ENCODE measurements at places on chromosomes 7 and 10.

GRCh38 chr7:130276796-130277762, 10.4 kb downstream of the CPA2 start:
- peaks cover 50% of the 10 kb centered on the region for H3K27me3 ChIP-seq
- H3K4me3 ChIP-seq: no peak overlapping the region
- peaks cover 8% of the 10 kb centered on the region for H3K4me1 ChIP-seq

DNA sequence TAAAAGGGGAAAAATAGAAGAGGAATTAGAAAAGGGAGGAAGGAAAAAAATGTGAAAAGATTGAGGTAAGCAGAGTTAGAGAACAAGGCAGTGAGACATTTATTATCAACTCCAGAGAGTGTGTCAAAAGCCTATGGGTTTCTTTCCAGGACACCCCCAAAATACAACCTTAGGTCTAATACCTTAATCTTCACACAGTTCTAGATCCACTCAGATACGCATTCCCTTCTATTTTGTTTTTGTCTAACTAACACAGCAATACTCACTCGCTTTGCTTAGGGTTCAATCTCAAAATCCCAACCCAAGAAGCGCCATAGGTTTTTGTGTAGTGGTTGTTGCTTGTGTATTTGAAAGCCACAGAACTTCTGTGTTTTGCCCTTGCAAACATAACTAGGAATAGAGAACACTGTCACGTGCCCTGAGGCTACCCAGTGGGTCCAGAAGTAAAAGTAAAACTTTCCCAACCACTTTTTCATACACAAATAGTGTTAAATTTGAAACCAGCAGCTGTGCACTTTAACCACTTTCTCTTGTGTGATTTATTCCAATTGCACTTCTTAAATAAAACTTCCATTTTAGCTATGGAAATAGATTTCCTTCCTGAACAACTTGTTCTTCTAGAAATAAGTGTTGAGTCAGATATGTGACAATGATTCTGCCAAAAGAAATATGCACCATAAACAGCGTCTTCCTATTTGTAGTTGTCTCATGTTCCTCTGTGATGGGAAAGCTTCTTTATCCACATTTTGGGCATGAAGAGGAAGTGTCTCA, 414.7 kb upstream of the GHITM start:
- H3K4me1 ChIP-seq: no peaks in the 10 kb centered on the region
- no peaks in the 10 kb centered on the region for H3K27me3 ChIP-seq
- no peak for DNase-seq
- no peak overlapping the region for H3K4me3 ChIP-seq
- H3K36me3 ChIP-seq: no peaks in the 10 kb centered on the region

- no peak overlapping the region for H3K27ac ChIP-seq
- no peaks in the 10 kb centered on the region for H3K4me1 ChIP-seq
- no peak for DNase-seq
- H3K36me3 ChIP-seq: no peaks in the 10 kb centered on the region
- no peaks in the 10 kb centered on the region for H3K27me3 ChIP-seq
These were observed 435.4 kb upstream of the DPP6 start for GRCh38 chr7:153616711-153617325.

GRCh38 chr7:67692425-67692824, 695.8 kb downstream of the TYW1 start:
- no peaks in the 10 kb centered on the region for H3K4me1 ChIP-seq
- H3K27me3 ChIP-seq: no peaks in the 10 kb centered on the region
- no peak for DNase-seq
- no peaks in the 10 kb centered on the region for H3K36me3 ChIP-seq
- H3K4me3 ChIP-seq: no peak overlapping the region
- H3K27ac ChIP-seq: no peak overlapping the region

DNA sequence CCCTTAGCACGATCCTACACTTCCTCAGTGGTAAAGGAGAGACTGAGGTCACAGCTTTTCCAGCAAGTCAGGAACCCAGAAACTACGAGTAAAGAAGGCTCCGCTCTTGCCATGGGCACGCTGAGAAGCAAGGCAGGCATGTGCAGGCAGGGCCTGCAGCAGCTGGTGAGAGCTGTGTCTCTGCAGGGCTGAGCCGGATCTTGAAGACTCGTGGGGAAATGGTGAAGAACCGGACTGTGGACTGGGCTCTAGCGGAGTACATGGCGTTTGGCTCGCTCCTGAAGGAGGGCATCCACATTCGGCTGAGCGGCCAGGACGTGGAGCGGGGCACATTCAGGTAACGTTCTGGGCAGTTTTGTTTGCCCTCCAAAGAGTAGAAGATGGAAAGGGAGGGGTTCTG, 51.9 kb upstream of the ZMIZ2 start:
- H3K4me3 ChIP-seq: no peak overlapping the region
- H3K27ac ChIP-seq: no peak overlapping the region
- peaks cover 11% of the 10 kb centered on the region for H3K36me3 ChIP-seq
- no peaks in the 10 kb centered on the region for H3K27me3 ChIP-seq

DNA sequence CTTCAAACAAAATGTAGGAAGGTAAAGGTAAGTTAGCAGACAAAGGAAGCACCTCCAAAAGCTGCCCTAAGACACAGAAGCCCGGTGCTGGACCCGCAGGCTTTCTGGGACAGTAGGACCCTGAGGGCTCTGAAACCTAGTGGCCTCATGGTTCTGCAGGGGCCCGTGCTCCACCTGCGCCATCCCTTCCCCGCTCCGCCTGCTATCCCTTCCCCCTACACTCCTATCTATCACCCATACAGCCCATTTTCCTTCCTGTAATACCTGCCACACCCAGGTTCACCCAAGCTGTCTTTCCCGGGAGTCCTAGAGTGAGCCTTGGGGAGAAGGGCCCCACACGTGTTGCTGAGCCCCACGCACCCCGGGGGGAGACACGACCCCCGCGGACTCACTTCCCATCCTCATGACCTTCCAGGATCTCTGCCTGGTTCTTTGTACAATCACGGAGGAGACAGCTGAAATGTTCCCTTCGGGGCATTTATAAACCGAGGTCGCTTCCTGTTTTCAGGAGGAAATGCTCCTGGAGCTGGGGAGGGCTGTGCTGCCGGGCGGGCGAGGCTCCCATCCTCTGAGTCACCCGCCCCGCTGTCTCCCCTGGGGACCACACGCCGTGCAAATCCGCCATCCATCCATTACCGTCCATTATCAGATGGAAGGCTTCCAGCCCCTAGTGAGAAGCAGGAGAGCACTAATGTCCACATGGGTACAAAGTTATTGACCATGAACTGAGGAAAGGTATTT, 251.7 kb upstream of the PITRM1 start:
- no peak overlapping the region for H3K27ac ChIP-seq
- H3K27me3 ChIP-seq: peaks cover 4% of the 10 kb centered on the region

- no peak overlapping the region for H3K27ac ChIP-seq
- no peaks in the 10 kb centered on the region for H3K27me3 ChIP-seq
- H3K36me3 ChIP-seq: no peaks in the 10 kb centered on the region
- no peak overlapping the region for H3K4me3 ChIP-seq
- no peaks in the 10 kb centered on the region for H3K4me1 ChIP-seq
These were observed 17.6 kb upstream of the SEMA3D start for GRCh38 chr7:85204496-85204895.

DNA sequence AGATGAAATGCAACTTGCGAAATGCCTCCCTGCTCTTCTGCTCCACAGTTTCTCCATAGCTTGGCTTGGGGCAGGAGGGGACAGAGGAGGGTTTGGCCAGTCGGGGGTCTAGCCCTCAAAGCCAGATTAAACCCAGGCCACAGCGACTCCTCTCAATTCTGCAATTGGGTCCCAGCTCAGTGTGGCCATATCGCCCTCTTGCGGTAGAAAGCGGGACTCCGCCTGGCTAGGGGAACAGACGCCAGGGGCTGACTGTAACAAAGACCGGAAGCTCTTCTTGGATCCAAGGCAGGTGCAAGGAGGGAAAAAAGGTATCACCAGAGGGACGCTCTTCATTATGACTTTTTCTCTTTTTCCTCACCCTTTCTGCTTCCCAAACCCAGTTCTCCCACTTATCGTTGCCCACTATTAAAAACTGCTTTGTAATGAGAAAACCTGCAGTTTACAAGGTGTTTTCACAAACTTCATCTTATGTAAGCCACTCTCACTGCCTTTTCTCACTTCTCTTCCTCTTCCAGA, 36.6 kb upstream of the TNPO3 start:
- H3K4me3 ChIP-seq: no peak overlapping the region
- peaks cover 15% of the 10 kb centered on the region for H3K4me1 ChIP-seq
- no peaks in the 10 kb centered on the region for H3K36me3 ChIP-seq
- H3K27me3 ChIP-seq: no peaks in the 10 kb centered on the region

GRCh38 chr7:149330914-149331567, 69.0 kb downstream of the ZNF783 start:
- peaks cover 35% of the 10 kb centered on the region for H3K27me3 ChIP-seq
- H3K4me3 ChIP-seq: no peak overlapping the region
- peaks cover 2% of the 10 kb centered on the region for H3K36me3 ChIP-seq
- no peak overlapping the region for H3K27ac ChIP-seq
- no peak for DNase-seq

DNA sequence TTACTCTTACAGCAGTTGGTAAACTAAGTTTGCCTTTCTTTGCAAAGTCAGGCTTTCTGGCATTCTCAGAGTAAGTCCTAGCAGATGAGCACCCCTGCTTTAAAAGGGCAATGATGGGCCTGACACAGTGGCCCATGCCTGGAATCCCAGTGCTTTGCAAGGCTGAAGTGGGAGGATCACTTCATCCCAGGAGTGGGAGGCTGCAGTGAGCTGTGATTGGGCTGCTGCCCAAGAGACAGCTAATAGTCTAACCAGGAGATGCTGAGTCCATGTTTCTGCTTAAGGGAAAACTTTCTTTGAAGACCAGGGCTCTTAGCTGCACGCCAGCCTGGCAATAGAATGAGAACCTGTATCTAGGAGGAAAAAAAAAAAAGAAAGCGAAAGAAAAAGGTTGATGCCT, 100.2 kb upstream of the MPP7 start:
- DNase-seq: no peak
- H3K27me3 ChIP-seq: peaks cover 20% of the 10 kb centered on the region
- no peaks in the 10 kb centered on the region for H3K4me1 ChIP-seq

DNA sequence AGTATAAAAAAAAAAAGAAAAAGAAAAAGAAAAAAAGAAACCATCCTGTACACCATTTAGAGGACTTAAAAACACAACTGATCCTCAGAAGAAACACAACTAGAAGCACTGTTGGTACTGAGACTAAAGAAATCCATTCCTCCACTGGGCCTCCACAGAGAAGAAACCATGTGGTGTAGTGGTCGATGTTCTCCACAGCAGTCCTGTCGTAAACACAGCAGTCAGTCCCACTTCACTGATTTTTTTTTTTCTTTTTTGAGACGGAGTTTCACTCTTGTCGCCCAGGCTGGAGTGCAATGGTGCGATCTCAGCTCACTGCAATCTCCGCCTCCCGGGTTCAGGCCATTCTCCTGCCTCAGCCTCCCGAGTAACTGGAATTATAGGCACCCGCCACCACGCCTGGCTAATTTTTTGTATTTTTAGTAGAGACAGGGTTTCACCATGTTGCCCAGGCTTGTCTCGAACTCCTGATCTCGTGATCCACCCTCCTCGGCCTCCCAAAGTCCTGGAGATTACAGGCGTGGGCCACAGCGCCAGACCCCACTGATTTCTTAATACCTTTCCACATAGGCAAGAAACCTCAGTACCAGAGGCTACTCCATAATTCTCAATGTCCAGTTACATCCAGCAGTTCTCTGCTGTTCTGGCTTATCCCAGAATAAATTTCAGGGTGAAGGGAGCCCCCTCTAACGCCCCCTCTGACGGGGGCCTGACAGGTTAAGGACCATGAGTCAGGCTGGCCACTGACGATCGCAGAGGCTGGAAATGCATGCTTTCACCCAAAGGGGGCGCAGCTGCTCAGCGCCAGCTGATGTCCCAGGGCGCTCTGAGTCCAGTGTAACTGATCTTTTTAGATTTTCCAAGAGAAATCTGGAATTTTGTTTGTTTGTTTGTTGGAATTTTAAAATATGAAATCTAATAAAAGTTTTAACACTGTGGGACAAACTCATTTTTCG, 24.8 kb upstream of the FFAR4 start:
- no peak overlapping the region for H3K4me3 ChIP-seq
- H3K4me1 ChIP-seq: peaks cover 5% of the 10 kb centered on the region
- H3K27me3 ChIP-seq: peaks cover 26% of the 10 kb centered on the region
- no peak overlapping the region for H3K27ac ChIP-seq
- no peak for DNase-seq
- no peaks in the 10 kb centered on the region for H3K36me3 ChIP-seq

DNA sequence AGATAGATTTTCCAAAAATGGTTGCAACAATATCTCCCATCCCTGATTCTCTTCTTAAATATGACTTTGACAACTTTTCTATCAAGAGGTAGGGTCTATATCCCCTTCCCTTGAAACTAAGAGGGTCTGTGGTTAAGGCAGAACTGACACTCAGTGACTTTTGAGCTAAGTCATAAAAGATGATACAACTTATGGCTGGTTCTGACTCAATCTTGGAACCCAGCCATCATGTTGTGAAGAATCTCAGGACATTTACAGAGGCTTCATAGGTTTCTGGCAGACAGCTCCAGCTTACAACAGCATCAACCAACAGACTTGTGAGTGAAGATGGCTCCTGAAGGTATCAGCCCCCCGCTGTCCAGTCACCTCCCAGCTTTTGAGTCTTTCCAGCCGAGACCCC, 203.5 kb downstream of the RNLS start:
- no peak overlapping the region for H3K4me3 ChIP-seq
- peaks cover 6% of the 10 kb centered on the region for H3K4me1 ChIP-seq
- no peaks in the 10 kb centered on the region for H3K27me3 ChIP-seq
- no peaks in the 10 kb centered on the region for H3K36me3 ChIP-seq
- no peak for DNase-seq

- DNase-seq: no peak
- no peaks in the 10 kb centered on the region for H3K36me3 ChIP-seq
- no peak overlapping the region for H3K4me3 ChIP-seq
- H3K27ac ChIP-seq: no peak overlapping the region
- H3K27me3 ChIP-seq: no peaks in the 10 kb centered on the region
- peaks cover 4% of the 10 kb centered on the region for H3K4me1 ChIP-seq
These were observed 406.3 kb upstream of the KLF6 start for GRCh38 chr10:4191354-4191753.

- peaks cover 14% of the 10 kb centered on the region for H3K27me3 ChIP-seq
- no peak overlapping the region for H3K4me3 ChIP-seq
- no peak overlapping the region for H3K27ac ChIP-seq
- DNase-seq: no peak
- no peaks in the 10 kb centered on the region for H3K4me1 ChIP-seq
These were observed 25.9 kb downstream of the DNAH11 start for GRCh38 chr7:21568762-21569161.

GRCh38 chr7:110281362-110281761, 809.6 kb upstream of the LRRN3 start:
- H3K4me3 ChIP-seq: no peak overlapping the region
- no peaks in the 10 kb centered on the region for H3K36me3 ChIP-seq
- H3K27ac ChIP-seq: no peak overlapping the region
- DNase-seq: no peak

DNA sequence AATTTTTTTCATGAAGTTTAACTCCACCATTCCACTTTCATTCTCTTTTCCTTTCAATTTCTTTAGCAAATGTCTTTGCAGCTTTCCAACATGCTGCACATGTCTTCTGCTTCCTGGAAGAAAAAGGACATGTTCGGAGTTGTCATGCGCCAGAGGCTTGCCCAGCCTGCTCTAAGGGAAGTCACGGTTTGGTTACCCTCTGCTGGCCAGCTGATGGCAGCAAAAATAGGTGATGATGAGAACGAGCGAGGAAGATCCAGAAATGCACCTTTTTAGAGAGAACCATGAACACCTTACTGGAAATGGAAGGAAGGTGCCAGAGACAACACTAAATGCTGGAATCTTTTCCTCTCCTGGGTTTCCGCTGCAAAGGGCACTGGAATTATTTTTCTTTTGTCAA, 4.9 kb upstream of the ZSCAN21 start:
- H3K4me3 ChIP-seq: peak overlapping the region; percentile 33
- no peaks in the 10 kb centered on the region for H3K36me3 ChIP-seq
- H3K4me1 ChIP-seq: peaks cover 8% of the 10 kb centered on the region
- no peak overlapping the region for H3K27ac ChIP-seq
- no peaks in the 10 kb centered on the region for H3K27me3 ChIP-seq
- DNase-seq: no peak

All from T-helper 17 cell (primary cell).